ENCODE measurements at places on chromosomes 12 and 14.
A peak's percentile ranks its signal among the peaks of the same experiment; 100 is the strongest.

DNA sequence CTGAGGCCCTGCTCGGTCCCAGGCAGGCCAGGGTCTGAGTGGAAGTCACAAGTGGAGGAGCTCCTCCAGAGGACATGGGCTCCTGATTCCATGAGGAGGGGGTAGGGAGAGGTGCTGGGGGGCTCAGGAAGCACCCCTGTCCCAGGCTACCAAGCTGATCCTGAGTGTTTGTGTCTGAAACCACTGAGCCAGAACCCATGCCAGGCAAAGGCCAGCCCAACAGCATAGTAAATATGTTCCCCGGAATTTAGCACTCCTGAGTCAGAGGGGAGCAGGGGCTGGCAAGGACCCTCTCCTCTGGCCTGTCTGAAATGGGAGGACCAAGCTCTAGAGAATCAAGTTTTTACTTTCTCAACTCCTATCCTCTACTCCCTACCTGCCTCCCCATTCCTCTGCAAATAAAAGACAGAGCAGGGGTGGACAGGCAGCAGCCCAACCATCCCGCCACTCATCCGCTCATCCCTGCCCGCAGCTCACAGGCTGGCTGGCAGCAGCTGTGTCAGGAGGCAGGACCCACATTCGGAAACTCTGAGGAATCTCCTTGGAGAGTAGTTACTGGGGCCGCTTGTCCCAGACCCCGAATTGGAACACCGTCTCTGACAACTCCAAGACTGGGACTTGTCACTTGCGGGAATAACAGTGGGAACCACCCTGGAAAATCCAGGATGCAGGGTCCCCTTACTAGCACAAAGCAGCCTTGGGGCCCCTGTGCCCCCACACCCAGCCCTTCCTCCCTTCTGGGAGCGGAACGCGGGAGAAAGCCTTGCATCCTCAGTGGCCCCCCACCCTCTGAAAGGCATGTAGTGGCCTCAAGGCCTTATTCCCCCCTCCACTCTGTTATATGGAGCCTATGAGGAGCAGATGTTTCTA lies 102.5 kb downstream of the ZFP36L1 start:
- peak; percentile 51 for DNase-seq

GRCh38 chr12:108666401-108666881 lies 32.7 kb upstream of the SELPLG start:
- peak; percentile 78 for DNase-seq

GRCh38 chr14:81305743-81306142 lies 85.0 kb upstream of the GTF2A1 start:
- DNase-seq: no peak

DNA sequence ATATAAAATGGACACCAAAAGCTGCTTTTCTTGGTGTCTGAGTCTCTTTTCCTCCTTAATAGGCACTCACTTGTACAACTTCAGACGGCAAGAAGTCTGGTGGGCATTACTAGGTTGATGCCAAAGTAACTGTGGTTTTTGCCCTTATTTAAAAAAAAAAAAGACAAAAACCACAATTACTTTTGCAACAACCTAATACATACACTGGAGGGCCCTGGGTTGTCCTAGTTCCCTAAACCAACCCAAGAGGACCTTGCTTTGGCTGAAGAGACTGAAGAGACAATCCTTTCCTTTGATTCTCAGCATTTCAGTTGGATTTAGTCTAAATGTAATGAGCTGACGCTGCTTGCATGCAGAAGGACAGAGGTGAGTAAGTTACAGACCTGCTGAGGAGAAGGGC lies 16.2 kb upstream of the PLEKHG3 start:
- DNase-seq: no peak

- DNase-seq: no peak
Measured at GRCh38 chr12:118986050-118986449, 4.7 kb downstream of the SRRM4 start.

- DNase-seq: peak; percentile 64
Measured at GRCh38 chr12:113048716-113049127, 7.8 kb upstream of the DTX1 start.
